ENCODE measurements at places on chromosomes 2 and 18. TPM values are rescaled to one million over a fixed set of nuclear protein-coding genes. Genes with fewer than 3 reads are reported as not detected.

- H3K27me3 ChIP-seq: no peaks in the 10 kb centered on the region
- no peaks in the 10 kb centered on the region for H3K36me3 ChIP-seq
- no peak for DNase-seq
Observed at GRCh38 chr2:121004950-121005349, 269.3 kb downstream of the GLI2 start.

DNA sequence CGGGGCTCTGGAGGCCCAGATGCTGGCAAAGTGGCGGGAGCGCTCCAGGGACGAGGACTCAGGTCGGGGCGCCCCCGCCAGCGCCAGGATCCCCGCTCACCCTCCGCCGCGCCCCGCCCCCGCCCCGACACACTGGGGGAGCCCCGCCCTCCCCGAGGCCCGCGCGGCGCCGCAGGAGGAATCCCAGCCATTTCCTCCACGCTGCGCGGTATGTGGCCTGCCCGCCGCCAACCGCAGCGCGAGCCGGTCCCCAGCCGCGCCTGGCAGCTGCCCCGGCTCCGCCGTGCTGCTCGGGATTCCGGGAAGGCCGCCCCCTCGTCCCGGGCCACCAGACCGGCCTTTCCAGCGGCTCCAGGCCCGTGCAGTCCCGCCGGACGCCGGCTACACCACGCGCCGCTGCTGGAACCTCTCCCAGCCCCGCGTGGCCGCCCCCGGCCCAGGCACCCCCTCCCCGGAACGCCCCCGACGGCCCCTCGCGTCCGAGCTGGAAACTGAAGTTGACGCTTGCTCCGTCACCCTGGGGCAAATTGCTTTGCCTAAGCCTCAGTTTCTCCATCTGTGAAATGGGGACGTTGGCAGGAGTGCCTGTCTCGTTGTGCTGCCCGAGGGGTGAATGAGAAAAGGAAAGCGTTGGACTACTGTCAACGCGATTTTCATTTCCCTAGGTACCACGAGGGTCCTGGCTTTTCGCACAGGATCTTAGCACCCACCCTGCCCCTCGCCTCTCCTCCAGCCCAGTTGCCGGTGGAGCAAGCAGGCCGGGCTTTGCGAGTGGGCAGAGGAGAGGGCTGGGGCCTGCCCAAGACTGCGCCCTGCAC lies 53.6 kb downstream of the PKDCC start:
- peak overlapping the region; percentile 46 for H3K4me3 ChIP-seq
- no peaks in the 10 kb centered on the region for H3K27me3 ChIP-seq
- H3K36me3 ChIP-seq: no peaks in the 10 kb centered on the region
- peak; percentile 60 for DNase-seq

DNA sequence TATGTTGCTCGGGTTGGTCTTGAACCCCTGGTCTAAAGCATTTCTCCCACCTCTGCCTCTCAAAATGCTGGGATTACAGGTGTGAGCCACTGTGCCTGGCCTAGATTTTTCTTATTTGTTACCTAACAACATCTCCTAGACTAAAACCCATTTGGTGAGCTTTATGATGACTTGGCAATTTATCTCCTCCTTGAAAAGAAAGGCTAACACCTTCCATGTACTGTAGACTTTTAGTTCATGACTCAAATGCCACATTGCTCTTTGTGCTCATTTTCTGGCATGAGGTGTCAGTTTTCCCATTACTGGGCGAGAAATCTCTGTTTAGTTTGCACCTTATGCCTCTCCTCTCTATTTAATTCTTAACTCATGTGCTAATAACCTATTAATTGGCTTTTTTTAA lies 12.3 kb upstream of the SERPINB5 start:
- H3K4me1 ChIP-seq: no peaks in the 10 kb centered on the region
- DNase-seq: no peak
- H3K4me3 ChIP-seq: no peak overlapping the region
- H3K27ac ChIP-seq: no peak overlapping the region
- no peaks in the 10 kb centered on the region for H3K36me3 ChIP-seq
- no peaks in the 10 kb centered on the region for H3K27me3 ChIP-seq

DNA sequence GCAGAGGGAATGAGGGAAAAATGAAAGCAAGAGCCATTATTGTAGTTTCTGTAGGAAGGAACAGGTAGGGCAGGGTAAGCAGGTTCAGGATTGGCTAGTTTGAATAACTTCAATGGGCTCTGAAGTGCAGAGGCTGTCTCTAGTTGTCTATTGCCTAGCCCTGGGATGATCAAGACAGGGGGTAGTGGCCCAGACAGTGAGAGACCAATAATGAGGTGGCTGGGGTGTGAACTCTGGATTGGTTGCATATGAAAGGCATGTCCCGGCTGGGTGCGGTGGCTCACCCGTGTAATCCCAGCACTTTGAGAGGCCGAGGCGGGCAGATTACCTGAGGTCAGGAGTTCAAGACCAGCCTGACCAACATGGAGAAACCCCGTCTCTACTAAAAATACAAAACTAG lies 67.5 kb upstream of the SLC38A11 start:
- no peak for DNase-seq
- H3K4me3 ChIP-seq: no peak overlapping the region
- H3K27me3 ChIP-seq: no peaks in the 10 kb centered on the region
- H3K36me3 ChIP-seq: no peaks in the 10 kb centered on the region
- H3K27ac ChIP-seq: no peak overlapping the region

Gene LIMS4
- total RNA-seq: 6.4 TPM

Gene ANKZF1
- total RNA-seq: 57.6 TPM

Gene LONRF2
- total RNA-seq: 44.0 TPM

Gene KCNG2
- not detected for total RNA-seq
